ENCODE measurements at places on chromosomes 4 and X.
A peak's percentile ranks its signal among the peaks of the same experiment; 100 is the strongest.

- DNase-seq = peak; percentile 32
Measured at GRCh38 chr4:185470501-185471195, 885 bp downstream of the CCDC110 start.

DNA sequence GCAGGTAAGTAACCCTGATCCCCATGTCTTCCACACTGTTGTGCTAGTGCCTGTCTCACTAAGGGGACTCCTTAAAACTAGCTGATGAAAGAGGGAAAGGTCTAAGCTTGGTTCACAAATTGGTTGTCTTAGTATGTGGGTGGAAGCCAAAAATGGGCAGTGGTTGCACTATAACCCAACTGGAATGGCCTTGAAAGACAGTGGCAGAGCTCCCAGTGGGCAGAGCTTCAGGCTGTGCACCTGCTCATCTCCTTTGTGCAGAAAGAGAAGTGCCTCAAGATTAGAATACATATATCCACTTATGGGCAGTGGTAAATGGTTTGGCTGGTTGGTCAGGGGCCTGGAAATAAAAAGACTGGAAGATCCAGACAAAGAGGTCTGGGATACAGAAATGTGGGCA lies 7.2 kb downstream of the SYN1 start:
- no peak for DNase-seq

DNA sequence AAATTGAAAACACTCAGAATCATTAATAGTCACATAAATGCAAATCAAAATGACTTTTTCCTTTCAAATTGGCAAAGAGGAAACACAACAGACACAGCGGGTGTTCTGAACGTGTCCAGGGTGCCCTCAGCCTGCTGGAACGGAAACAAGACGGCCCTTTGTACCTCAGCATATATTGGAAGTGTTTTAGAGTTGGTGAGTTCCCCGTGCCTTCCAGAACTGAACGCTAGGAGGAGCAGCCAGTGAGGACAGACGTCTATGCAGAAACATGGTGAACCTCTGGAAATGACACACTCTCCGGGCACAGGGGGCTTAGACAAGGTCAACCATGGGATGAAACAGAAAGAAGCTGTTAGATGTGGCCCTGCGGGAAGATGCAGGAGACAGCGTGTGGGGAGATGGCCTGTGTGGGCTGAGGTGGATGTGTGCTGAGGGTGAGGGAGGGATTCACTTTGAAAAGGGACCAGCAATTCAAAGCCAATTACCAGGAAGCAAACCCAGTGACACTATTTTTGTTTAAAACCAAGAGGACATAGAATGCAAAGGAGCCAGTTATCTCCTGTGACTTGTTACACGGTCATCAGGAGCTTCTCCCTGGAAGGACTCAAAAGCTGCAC lies 40.4 kb downstream of the RNF212 start:
- peak; percentile 73 for DNase-seq

- DNase-seq = no peak
Measured at GRCh38 chr4:23866450-23867075, 23.3 kb downstream of the PPARGC1A start.

- DNase-seq = no peak
Measured at GRCh38 chr4:66246643-66247042, 576.4 kb upstream of the EPHA5 start.

- DNase-seq = no peak
Measured at GRCh38 chr4:118997601-118998000, 108.9 kb downstream of the SYNPO2 start.

DNA sequence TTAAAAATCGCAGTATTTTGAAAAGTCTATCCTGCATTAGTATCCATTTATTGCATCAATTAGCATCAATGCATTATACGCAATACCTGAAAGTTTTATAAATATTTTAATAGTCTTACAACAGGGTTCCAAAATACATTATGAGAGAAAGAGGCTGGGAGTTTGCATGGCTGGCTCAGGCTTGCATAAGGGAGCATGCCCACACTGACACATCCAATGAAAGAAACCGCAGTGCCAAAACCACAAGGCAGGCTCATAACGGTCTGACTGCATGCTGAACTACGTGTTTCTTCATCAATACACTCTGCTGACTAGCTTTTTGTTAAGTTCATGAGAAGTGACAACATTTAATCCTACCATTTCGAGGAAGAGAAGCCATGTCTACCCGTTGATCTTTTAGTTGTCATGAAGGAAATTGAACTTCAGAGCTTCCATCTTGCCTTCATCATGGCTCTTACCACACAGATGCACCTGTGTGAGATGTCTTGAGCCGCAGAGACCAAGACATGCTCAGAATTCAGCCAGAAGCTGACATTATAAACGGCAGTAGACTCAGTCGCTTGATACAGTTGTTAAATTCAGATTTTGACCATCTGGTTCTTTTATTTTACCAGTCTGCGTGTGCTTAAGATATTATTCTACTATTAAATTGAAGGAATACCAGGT lies 168.8 kb upstream of the FRG1 start:
- no peak for DNase-seq

GRCh38 chr4:157792716-157793115 lies 380.1 kb downstream of the GASK1B start:
- no peak for DNase-seq

- DNase-seq = no peak
Measured at GRCh38 chr4:3671571-3672464, 94.4 kb upstream of the ADRA2C start.

GRCh38 chrX:146424422-146424821 lies 385.1 kb upstream of the CXorf51B start:
- DNase-seq = no peak

- DNase-seq = no peak
Measured at GRCh38 chr4:28557755-28558154, 1697.1 kb downstream of the STIM2 start.

DNA sequence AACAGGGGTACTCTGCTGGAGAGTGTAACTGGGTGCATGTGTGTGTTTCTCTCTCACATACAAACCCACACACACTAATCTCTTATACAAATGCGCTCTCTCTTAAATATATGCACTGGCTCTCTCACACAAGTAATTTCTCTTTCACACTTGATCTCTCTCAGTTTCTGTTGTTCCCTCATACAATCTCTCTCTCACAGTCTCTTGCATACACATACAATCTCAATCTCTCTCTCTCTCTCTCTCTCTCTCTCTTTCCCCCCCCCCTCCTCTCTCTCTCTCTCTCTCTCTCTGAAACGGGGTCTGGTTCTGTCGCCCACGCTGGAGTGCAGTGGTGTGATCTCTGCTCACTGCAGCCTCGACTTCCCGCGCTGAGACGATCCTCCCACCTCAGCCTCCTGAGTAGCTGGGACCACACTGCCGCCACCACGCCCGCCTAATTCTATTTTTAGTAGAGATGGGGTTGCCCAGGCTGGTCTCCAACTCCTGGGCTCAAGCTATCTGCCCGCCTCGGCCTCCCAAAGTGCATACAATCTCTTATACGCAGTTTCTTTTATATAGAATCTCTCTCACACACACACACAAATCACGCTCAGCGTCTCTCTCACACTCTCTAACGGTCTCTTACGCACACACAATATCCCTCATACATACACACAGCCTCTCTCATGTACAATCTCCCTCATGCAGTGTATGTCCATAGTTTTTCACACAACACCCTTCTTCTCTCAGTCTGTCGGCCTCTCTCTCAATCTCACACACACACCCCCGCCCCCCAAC lies 518 bp upstream of the FAM241A start:
- DNase-seq = no peak

DNA sequence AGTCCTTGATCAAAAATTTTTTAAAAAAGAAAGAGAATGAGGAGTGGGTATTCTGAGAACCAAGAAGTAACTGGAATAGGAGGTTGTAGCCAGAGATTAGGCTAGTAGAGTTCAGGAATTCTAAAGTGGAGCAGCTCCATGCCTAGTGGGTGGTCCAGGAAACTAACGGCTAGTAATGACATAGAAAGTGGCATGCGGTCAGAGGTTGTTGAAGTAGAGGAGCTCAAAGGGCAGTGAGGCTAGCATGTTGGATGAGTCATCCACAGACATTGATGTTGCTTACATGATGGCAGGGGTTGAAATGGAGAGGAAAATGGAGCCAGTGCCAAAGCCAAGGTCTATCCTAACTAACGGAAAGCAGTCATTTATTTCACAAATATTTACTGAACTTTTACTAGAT lies 42.1 kb downstream of the TEX13B start:
- no peak for DNase-seq

GRCh38 chr4:38100474-38101255 lies 140.5 kb downstream of the PTTG2 start:
- DNase-seq = no peak

- peak; percentile 78 for DNase-seq
Measured at GRCh38 chr4:141180991-141181761, 39.5 kb upstream of the ZNF330 start.

DNA sequence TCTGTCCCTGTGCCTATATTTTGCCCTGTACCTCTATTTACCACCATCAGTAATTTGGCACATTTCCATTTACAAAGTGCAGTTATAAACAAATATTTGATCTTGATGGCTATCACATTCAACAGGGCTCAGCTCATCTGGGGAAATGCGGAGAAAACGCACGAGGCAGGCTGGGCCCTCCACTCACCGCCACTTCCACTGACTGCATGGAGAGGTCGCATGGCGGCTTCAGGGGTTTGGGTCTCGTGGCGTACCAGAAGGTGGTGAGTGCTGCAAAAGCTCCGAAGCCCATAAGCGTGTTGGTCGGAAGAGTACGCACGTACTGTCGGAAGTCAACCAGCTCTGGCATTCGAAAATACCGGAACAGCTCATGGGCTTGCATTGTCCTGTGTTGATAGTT lies 22.6 kb downstream of the ACSL1 start:
- no peak for DNase-seq

DNA sequence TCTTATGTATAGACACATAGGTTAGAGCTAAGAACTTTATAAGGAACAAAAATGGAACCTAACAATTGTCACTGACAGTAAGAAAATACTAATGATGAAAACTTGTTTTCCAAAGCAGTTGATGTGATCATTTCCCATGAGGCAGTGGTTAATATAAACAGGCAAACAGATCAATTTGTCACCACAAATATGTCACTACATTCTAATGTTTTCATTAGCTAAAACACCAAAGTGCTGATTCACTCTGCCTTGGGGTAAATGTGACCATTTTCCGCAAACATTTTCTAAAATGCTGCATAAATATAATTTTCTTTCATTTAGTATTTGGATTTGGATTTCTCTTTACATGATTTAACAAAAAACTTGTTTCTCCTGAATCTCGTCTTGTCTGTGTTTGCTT lies 408.9 kb upstream of the CTSO start:
- no peak for DNase-seq

DNA sequence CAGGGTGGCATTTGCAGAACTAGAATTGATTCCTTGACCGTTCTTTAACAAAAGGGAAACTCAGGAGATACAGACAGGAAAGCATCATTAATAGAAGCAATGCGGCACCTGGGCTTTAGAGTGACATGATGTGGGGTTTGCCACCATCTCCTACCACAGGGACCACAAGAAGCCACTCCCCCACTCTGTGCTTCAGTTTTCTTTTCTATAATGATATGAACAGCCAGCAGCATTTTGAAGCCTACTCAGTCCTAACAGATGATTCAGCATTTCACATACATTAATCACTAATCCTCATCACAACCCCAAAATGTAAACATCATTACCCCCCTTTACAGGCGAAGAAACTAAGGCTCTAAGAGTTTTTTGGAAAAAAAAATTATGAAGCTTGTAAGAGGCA lies 22.9 kb downstream of the CCDC149 start:
- DNase-seq = no peak

DNA sequence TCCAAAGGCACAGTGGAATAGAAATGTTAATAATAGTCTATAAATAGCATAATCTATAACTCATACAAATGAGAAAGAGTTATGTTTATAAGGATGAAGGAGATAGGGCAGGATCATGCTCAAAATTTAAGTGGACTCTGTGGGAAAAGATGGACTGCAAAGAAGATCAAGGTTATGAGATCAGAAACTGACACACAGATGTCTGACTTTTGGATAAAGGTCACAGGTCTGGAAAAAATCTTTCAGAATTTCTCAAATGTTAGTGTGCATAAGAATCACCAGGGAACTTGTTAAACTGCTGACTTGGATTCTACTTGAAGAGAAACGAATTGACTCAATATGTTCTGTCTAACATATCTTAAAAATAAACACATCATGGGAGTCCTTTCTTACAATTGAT lies 104.1 kb downstream of the FSTL5 start:
- no peak for DNase-seq

- DNase-seq = no peak
Measured at GRCh38 chrX:15916704-15917084, 62.1 kb upstream of the AP1S2 start.

- DNase-seq = no peak
Measured at GRCh38 chr4:127555106-127555505, 77.7 kb upstream of the INTU start.

DNA sequence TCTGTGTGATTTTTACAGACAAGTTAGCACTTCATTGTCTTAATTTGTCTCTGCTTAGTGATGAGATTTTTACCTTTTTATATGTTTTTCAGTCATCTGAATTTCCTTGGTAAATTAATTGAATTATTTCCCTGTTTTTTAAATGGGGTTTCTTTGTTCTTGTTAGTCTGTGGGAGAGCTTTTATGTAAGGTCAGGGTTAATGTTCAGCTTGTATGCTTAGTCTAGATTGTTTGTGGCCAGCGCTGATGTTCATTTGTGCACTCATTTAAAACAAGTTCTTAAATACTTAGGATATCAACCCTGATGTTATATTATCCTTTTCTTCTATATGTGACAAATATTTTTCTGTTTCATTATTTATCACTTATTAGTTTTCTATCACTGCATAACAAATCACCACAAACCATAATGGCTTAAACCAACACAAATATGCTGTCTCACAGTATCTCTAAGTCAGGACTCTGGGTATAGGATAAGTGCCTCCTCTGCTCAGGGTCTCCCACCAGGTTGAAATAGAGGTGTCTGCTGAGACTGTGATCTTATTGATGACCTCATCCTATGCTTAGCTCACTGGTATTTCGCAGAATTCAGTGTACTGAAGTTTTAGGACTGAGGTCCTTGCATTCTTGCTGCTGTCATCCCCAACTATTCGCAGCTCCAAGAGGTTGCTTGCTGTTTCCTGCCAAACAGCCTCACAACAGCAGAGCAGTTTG lies 53.2 kb downstream of the ATP10D start:
- DNase-seq = no peak

Measured in ACHN (cell line).